ENCODE measurements at places on chromosomes 2 and 18. TPM values are rescaled to one million over a fixed set of nuclear protein-coding genes. Genes with fewer than 3 reads are reported as not detected.

- peaks cover 5% of the 10 kb centered on the region for H3K27me3 ChIP-seq
- H3K27ac ChIP-seq = no peak overlapping the region
- no peak overlapping the region for H3K4me3 ChIP-seq
- no peaks in the 10 kb centered on the region for H3K4me1 ChIP-seq
- no peak for DNase-seq
- H3K36me3 ChIP-seq = no peaks in the 10 kb centered on the region
Observed at GRCh38 chr18:55501982-55502710, 85.8 kb downstream of the TCF4 start.

GRCh38 chr2:119222213-119222612 lies 1.4 kb upstream of the STEAP3 start:
- H3K4me1 ChIP-seq = no peaks in the 10 kb centered on the region
- H3K27ac ChIP-seq = no peak overlapping the region
- no peak for DNase-seq
- H3K36me3 ChIP-seq = no peaks in the 10 kb centered on the region
- H3K27me3 ChIP-seq = peaks cover 48% of the 10 kb centered on the region

GRCh38 chr2:125935559-125935958 lies 720.4 kb upstream of the GYPC start:
- H3K27ac ChIP-seq = no peak overlapping the region
- H3K27me3 ChIP-seq = no peaks in the 10 kb centered on the region
- DNase-seq = no peak
- no peaks in the 10 kb centered on the region for H3K36me3 ChIP-seq
- H3K4me1 ChIP-seq = no peaks in the 10 kb centered on the region

FBLN7 gene
- total RNA-seq = 1.1 TPM

Measured in activated naive CD8-positive, alpha-beta T cell treated with anti-CD3 and anti-CD28 coated beads, Interleukin-2, amount 10 ng/mL, durations not matched to agents 7 days and 5 days (primary cell).